ENCODE measurements at places on chromosomes 7 and 10. TPM values are rescaled to one million over a fixed set of nuclear protein-coding genes. Genes with fewer than 3 reads are reported as not detected.

DNA sequence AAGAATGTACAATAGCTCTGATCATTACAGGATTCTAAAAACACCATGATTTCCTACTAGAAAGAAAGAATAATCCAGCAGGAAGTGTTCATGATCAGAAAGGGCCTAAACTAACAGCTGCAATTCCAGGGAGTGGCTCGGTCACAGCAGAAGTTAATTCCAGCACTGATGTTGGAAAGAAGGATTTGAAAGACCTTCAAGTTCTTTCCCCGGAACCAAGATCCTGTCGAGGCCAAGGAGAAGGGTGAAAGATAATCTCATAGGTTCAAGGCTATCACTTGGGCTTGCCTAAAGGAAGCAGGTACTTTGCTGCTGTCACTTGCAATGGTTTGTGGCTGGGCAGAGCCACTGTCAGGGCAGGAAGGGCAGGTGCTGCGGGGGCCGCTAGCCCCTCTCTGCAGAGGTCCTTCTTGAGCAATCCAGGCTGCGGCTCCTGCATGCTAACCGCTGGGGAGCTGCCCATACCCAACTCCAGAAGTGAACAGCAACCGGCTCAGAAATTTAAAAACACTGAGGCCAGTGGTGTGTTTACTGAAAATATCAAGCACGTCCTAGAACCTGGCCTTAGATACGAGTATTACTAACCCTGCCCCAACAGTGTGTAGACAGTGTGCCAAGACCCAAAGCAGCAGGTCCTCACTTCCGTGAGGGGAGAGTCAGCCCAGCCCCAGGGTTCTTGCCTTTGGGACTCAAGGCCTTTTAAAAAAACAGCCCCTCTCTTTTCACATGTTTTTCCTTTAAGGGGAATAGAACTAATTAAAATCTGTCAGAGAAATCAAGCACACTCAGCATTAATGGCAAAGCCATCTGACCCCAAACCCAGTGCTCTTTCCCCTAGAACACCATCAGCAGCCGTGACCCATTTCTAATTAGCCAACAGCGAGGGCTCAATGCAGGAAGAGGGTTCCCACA lies 76.8 kb downstream of the VIPR2 start:
- no peaks in the 10 kb centered on the region for H3K27me3 ChIP-seq
- no peak for DNase-seq
- no peak overlapping the region for H3K27ac ChIP-seq

DNA sequence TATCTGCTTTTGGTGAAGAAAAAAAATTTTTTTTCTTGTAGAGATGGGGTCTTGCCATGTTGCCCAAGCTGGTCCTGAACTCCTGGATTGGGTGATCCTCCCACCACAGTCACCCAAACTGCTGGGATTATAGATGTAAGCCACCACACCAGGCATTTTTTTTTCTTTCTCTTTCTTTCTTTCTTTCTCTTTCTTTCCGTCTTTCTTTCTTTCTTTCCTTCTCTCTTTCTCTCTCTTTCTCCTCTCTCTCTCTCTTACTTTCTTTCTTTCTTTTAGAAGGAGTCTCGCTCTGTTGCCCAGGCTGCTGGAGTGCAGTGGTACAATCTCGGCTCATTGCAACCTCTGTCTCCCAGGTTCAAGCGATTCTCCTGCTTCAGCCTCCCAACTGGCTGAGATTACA lies 3.5 kb upstream of the UBE2D4 start:
- no peak for DNase-seq
- H3K27me3 ChIP-seq = no peaks in the 10 kb centered on the region
- peaks cover 12% of the 10 kb centered on the region for H3K4me1 ChIP-seq
- H3K4me3 ChIP-seq = no peak overlapping the region
- no peaks in the 10 kb centered on the region for H3K36me3 ChIP-seq
- no peak overlapping the region for H3K27ac ChIP-seq

DNA sequence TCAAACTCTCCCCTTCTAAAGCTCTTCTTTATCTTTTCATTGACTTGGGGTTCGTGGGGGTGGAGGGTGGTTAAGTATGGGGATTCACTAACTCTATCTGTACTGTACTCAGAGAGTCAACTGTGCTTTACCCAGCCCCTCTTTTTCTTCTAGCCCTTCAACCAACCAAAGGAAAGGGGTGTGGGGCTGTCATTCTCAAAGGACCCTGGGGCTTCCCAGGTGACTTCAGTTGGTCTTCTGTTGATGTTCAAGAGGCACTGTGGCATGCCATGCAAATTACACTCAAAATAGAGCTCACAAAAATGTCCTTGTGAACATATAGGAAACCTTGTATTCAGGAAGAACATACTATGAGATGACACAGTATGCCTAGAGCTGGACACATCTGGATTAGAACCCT lies 16.9 kb upstream of the RHOBTB1 start:
- no peak for DNase-seq
- peaks cover 10% of the 10 kb centered on the region for H3K4me1 ChIP-seq
- no peaks in the 10 kb centered on the region for H3K36me3 ChIP-seq
- H3K27me3 ChIP-seq = no peaks in the 10 kb centered on the region
- no peak overlapping the region for H3K4me3 ChIP-seq

DNA sequence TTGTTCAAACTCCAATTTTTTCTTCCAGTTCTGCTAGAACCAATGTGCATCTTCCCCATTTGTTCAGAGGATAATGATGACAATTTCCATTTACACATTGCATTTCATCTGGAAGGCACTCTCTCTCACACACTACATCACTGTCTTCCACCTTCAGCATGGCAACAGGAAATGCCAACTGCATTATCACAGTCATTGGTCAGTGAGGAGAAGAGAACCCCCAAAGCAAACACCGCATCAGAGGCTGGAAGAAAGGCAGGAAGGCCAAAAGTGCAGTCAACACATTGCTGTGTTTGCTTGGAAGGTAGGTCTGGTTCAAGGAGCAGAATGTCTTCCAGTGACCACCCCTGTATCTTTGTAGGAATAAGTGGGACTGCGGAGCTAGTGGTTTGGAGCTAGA lies 192.2 kb upstream of the RHOBTB1 start:
- H3K4me3 ChIP-seq = no peak overlapping the region
- no peaks in the 10 kb centered on the region for H3K4me1 ChIP-seq
- DNase-seq = no peak
- H3K27ac ChIP-seq = no peak overlapping the region

- no peak overlapping the region for H3K27ac ChIP-seq
- peaks cover 9% of the 10 kb centered on the region for H3K4me1 ChIP-seq
- DNase-seq = no peak
- H3K4me3 ChIP-seq = no peak overlapping the region
Observed at GRCh38 chr7:32539919-32540531, 44.7 kb downstream of the AVL9 start.

GRCh38 chr10:48382982-48383381 lies 76.5 kb downstream of the MAPK8 start:
- peaks cover 7% of the 10 kb centered on the region for H3K4me1 ChIP-seq
- no peak overlapping the region for H3K27ac ChIP-seq
- no peak overlapping the region for H3K4me3 ChIP-seq
- no peak for DNase-seq

TAS2R3 gene
- not detected for polyA plus RNA-seq

NRG3 gene
- 0.47 TPM for polyA plus RNA-seq

LRIT1 gene
- not detected for polyA plus RNA-seq

FAM171A1 gene
- 5.6 TPM for polyA plus RNA-seq

Data from adrenal gland (tissue), 19 donors.